ENCODE measurements at places on chromosomes 11 and 22.
A peak's percentile ranks its signal among the peaks of the same experiment; 100 is the strongest.

DNA sequence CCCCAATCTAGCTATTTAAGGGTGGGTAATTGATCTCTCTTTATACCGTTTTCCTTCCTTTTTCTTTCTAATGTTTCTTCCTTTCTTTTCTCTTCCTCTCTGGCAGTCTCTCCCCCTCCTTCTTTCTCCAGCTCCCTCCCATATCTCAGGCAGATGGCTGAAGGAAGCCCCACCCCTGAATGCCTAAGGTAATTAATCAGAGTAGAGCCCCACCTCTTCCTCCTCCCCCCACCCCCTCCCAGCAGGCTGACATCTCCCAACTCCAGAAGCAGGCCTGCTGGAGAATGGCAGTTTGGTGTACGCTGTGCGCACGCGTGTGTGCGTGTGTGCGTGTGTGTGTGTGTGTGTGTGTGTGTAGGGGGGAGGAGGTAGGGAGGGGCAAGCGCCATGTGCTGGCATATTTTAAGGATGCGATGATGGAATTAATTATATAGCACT lies 122.6 kb downstream of the APOL5 start:
- no peak for DNase-seq

- no peak for DNase-seq
Observed at GRCh38 chr11:92413757-92414513, 189.3 kb downstream of the FAT3 start.

GRCh38 chr11:1939006-1939625 lies 8.0 kb upstream of the MRPL23 start:
- DNase-seq: peak; percentile 32

DNA sequence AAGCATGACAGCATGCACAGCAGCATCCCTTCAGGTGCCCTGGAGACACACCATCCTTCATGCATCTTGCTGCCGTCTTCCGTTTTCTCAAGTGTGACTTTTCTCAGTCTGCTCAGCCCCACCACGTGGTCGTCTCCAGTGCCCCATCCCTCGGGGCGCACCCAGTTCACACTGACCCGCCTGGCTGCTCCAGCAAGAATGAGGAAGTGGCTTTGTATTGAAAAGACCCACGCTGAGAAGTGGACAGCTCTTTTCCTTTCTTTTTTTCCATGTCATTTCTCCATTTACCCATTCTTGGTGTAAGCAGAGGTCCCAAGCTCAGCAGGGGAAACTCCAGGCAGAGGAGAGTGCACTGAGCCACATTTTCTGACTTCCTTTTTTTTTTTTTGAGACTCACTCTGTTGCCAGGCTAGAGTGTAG lies 14.5 kb downstream of the SERPINH1 start:
- no peak for DNase-seq

GRCh38 chr22:35628732-35629131 lies 11.6 kb upstream of the MB start:
- no peak for DNase-seq

GRCh38 chr11:81707881-81708280 lies 1025.8 kb downstream of the FAM181B start:
- no peak for DNase-seq

- no peak for DNase-seq
Observed at GRCh38 chr11:74147199-74147929, 23.4 kb downstream of the C2CD3 start.

DNA sequence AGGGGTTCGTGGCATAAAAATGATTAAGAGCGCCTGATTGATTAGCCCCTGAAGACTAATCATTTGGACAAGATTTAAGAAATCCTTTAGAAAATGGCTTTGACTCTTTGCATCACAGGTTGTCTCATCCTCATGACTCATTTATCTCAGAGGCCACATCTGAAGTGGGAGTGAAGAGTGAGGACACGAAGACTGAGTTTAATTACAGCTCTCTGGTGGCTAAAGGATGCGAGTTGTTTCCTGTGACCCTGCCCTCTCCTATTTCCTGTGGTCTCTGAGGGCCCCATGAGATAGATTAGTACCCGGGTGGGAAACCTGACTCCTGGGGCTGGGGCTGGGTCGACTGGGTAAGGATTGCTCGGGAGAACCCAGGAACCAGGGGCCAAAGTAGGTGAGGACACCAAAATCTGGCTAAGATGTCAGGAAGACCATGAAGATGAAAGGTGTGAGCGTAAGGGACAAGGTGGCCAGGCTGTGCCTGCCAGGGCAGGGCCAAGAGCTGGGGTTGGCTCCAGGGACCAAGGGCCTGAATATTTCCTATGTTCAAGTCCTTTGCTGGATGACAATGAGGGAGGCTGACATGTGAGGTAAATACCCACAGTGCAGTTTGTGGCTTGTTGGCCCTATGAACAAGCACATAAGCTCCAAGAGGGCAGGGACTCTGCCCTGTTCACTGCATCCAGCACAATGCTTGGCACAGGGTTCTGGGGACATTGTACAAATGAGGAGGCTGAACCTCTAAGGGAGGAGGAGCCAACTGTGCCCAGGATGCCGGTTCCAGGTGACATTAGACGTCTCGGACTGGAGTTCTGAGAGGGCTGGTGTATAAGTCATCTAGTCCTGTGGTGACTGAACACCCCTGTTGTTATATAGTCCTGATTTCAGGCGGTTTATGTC lies 3.6 kb downstream of the OTOG start:
- DNase-seq: no peak

DNA sequence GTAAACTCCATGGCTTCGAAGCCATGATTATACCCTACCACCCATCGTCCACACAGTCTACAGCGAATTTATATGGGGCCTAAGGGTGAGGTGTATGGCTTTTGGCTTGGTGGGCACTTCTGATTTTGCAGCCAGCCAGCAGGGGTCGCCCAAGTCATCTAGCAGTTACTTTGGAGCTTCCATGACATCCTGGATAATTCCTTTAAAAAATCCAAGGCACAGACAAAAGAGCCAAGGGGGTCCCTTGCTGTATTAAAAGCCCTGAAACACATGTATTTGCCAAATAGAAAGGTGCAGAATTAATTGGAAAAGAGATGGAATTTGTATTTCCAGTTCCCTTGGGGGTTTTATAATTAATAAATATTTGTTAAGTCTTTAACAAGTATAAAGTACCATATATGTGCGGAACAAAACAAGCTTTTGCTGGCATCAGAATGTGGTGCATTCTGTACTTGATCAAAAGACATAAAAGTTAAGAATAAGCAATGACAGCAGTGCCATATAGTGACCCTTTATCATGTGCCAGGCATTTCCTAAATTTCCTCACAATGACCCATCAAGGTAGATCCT lies 132.8 kb upstream of the PITPNB start:
- peak; percentile 61 for DNase-seq

DNA sequence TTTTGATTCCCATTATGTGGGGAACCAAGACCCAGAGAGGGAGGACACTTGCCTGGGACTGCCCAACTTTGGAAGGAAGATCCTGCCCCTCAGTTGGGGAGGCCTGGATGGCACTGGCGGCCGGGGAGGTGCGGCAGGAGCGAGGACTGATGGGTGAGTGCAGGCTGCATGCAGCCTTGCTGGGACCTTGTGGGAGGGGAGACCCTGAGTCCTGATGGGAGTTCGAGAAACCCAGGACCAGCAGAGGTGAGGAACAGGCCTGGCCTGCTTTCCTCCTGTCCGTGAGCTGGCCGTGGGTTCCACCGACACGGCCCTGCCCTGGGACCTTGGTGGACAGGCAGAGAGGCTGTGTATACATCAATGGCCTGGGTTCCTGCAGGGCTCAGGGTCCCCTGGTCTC lies 19.3 kb upstream of the SMIM38 start:
- no peak for DNase-seq
